ENCODE measurements at places on chromosomes 5 and 9.

- no peak for DNase-seq
Measured at GRCh38 chr5:131394128-131394527, 130.3 kb downstream of the CDC42SE2 start.

GRCh38 chr9:27990524-27990923 lies 417.2 kb upstream of the C9orf72 start:
- DNase-seq, result no peak

- no peak for DNase-seq
Measured at GRCh38 chr5:131609774-131610173, 25.3 kb downstream of the RAPGEF6 start.

GRCh38 chr5:27594141-27594540 lies 555.8 kb upstream of the CDH9 start:
- DNase-seq, result no peak

DNA sequence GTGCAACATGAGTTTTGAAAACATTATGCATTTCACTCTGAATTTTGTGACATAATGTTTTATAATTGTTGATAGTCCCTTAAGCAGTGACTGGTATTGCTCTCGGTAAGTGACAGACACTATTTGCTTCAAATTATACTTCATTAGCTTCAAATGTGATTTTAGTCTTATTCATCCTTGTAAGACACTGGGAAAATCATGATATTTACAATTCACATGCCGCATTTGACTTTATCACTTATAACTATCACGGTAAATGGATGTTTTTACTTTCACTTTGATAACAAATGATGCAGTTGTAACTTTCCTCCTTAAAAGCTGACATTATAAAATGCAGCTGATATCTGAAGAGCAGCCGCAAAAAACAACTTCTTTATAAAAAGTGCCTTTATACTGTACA lies 44.1 kb upstream of the ITGA2 start:
- no peak for DNase-seq

DNA sequence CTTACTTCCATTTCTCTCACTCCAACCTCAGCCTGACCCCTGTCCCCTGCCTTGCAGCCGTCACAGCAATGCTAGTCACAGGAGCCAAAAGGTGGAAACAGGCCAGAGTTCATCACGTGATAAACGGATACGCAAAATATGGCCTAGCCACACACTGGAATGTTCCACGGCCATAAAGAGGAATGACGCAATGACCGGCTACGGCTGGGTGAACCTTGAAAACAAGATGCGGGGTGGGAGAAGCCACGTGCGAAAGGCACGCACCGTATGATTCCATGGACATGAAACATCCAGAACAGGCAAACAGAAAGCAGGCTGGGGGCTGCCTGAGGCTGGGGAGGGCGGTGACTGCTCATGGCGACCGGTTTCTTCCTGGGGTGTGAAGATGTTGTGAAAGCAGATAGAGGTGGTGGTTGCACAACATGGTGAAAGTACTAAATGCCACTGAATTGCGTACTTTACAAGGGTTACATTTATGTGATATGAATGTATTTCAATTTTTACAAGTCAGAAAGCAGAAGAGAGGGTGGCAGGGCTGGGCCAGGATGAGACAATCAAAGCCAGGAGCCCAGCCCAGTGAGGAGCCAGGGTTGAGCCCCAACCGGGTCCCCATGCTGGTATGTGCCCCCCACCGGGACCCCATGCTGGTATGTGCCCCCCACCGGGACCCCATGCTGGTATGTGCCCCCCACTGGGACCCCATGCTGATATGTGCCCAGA lies 117.8 kb upstream of the SARDH start:
- no peak for DNase-seq

DNA sequence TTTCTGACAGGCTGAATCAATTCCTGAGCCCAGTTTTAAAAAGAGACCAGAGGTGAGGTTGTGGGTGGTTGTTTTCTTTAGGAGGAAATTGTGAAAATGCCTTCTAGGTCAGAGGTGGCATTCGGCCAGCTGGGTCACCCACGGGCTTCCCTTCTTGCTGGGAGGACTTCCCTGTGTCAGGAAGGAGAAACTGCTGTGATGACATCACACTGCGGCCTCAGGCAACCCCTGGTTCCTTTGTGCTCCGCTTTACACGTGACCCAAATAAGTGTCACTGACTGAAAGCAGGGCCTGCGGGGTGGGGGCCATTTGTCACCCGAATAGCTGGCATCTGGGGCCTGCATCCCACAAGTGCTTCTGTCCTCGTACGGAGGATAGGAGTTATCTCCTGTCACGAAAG lies 39.7 kb downstream of the FABP6 start:
- peak; percentile 51 for DNase-seq

GRCh38 chr5:124661317-124662141 lies 84.9 kb downstream of the ZNF608 start:
- DNase-seq, result no peak

GRCh38 chr5:438481-438981 lies 4.4 kb upstream of the EXOC3 start:
- no peak for DNase-seq

GRCh38 chr9:101365181-101365580 lies 19.6 kb downstream of the BAAT start:
- DNase-seq, result no peak

DNA sequence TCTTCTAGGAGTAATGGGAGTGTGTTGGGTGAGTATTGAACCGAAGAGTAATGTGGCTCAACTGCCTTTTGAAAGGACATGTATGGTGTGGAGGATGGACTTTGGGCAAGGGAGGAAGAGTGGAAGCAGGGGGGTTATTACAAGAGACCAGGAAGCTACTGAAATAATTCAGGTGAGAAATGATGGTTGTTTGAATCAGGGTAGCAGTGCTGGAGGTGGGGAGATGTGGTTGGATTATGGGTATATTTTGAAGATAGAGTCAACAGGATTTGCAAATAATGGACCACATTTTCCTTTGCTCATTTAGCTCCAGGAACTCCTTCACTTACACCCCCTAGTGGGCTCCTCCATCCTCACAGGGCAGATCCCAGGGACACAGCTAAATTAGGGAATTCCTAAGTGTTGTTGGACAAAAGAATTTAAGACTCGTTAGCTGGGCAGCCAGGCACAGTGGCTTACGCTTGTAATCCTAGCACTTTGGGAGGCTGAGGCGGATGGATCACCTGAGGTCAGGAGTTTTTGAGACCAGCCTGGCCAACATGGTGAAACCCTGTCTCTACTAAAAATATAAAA lies 1.2 kb upstream of the SLC4A9 start:
- DNase-seq, result peak; percentile 50

DNA sequence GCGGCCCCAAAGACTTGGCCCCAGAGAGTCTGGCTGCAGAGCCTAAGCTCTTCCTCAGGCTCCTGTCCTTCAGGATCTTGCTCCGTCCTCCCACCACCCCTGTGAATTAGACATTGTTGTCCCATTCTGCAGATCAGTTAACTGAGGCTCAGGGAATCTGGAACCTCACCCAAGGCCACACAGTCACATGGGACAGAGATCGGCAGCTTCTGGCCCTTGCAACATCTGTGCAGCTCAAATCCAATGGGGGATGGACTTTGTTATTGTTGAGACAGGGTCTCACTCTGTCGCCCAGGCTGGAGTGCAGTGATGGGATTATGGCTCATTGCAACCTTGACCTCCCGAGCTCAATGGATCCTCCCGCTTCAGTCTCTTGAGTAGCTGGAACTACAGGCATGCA lies 23.9 kb upstream of the LAMC3 start:
- no peak for DNase-seq

DNA sequence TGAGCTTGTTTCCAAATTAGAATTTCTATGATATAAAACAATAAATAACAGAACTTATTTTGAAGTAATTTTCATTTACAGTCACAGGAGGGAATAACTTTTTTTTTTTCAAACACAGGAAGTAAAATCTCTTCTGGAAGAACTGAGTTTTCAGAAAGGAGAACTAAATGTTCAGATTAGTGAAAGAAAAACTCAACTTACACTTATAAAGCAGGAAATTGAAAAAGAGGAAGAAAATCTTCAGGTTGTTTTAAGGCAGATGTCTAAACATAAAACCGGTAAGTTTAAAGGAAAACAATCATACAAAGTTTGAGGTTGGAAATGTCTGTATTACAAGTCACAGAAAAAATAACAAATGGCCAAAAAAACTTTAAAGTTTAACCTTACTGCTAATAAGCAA lies 41.6 kb downstream of the RAB14 start:
- no peak for DNase-seq

- DNase-seq, result no peak
Measured at GRCh38 chr5:73061593-73061992, 58.8 kb upstream of the TMEM171 start.

DNA sequence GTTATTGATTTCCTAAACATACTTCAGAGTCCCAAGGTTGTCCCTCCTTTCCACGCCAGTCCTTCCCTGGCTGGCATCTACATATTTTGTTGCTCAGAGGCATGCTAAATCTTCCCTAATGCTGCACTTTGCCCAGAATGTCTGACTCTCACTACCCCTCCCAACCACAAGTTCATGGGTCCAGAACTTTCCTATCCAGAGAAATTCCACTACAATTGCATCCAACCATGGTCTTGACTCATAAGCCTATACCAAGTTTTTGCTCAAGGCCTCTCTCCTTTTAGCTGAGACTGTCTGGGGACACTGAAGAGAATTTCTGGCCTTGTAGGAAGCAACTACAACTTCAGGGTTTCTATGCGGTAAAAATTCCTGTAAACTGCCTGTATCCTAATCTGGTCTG lies 206.3 kb downstream of the BNC2 start:
- DNase-seq, result no peak

- no peak for DNase-seq
Measured at GRCh38 chr5:98513380-98513779, 260.1 kb upstream of the RGMB start.

DNA sequence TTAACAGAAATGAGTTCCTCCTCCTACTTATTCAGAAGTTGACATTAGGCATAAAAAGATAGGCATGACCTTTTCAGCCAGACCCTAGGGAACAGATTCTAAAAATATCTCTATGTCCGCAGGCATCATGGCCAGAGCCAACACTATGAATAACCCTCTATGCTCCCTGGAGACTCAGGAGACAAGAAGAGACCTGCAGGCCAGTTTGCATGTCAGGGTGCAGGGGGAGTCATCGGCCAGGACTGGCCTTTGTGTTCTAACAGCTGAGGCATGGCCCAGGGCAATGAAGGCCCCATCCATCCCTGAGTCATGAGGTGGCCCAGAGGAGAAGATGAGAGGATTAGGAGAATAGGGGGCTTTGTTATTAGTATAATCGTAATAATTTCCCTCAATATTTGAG lies 93.8 kb downstream of the TMEM215 start:
- no peak for DNase-seq

GRCh38 chr9:3332802-3333201 lies 193.0 kb downstream of the RFX3 start:
- DNase-seq, result no peak

Measured in SK-N-SH (cell line).